Stimulated activated CD4-positive, alpha-beta T cell treated with anti-CD3 and anti-CD28 coated beads, Interleukin-12 subunit alpha, Interleukin-12 subunit beta, amount 100 ng/mL, for 4 hours (primary cell): ENCODE measurements at places on chromosomes 16 and 17.

GRCh38 chr16:83794860-83795554, 12.8 kb upstream of the HSBP1 start:
- DNase-seq = no peak

DNA sequence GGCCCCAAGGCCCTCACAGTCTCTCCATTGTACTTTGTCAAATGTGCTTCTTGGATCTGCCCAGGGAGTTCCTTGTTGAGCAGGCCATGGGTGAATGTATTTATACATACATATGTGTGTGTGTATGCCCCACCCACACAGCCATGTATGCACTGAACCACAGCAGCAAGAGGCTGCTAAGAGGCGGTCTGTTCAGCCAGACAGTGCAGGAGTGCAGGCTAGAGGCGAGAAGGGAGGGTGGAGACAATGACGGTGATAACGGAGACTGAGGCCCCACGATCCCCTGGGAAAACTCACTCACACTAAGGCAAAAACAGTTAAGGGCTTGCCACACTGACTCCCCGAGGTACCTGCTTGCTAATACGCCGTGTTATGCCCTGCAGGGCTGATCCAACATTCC, 151.0 kb upstream of the CDC42EP4 start:
- no peak for DNase-seq

DNA sequence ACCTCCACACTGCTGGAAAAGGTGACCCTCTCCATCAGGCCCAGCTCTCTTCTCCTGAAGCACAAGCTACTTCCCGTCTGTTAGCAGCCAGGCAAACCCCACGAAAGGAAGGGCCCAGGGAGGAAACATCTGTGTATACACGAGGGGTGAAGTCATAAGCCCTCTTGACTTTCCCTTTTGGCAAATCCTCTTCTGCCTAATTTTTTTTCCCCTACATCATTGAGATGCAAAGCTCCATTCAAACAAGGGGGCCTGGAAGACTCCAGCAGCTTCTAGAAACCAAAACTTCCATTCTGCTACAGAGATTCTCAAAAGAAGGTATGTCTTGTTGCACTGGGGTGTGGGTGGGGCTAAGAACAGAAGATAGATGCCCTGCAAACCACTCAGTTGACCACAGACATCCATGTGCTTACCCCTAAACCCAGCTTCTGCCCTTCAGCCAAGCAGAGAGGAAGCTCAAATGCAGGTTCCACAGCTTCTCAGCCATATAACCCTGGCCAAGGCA, 145.6 kb upstream of the RCVRN start:
- no peak for DNase-seq

GRCh38 chr17:43453331-43453812, 30.4 kb upstream of the DHX8 start:
- DNase-seq = no peak
